A172 (cell line): ENCODE measurements at places on chromosomes 5 and 9. TPM values are rescaled to one million over a fixed set of nuclear protein-coding genes. Genes with fewer than 3 reads are reported as not detected.

The CD180 gene
- total RNA-seq: 0.03 and 0.53 TPM in 2 replicates

The QSOX2 gene
- 33.9 and 39.7 TPM in 2 replicates for total RNA-seq

The FST gene
- 14.3 and 20.4 TPM in 2 replicates for total RNA-seq

The RNF14 gene
- 123 and 139 TPM in 2 replicates for total RNA-seq

The GMCL2 gene
- total RNA-seq: not detected in 2 replicates

The SCAI gene
- total RNA-seq: 6.4 and 10.1 TPM in 2 replicates

The EMB gene
- total RNA-seq: 0.12 TPM in 1 of 2 replicates, not detected in the other

The CCNO gene
- 4.1 and 4.9 TPM in 2 replicates for total RNA-seq

DNA sequence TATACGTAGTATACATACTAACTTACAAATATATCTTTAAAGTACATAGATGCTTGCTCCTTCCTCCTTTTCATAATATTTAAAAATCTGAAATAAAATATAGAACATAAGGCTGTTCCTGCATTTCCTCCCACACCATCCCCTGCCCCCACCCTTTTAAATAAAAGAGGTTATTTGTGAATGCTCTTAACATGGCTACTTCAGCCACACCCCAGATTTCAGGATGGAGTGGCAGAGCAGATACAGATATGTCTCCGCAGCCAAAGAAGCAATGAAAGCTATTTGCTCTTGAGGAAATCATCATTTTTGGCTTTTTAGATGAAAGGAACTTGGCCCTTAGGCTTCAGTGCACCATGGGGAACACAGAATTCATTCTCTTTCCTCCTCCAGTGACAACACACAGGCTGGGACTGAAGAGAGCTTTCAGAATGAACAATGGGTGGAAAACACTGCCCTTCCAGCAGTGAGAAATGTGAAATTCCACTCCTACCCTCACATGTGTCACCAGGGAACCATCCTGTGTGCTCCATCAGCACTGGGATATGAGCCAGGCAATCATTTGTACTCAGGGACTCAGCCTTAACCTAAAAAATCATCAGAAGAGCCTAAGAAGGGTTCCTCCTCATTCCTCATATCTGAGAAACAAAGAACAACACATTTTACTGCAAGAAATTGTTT is 134.3 kb downstream of the PPP2R2B start:
- peak; percentile 49 for DNase-seq

GRCh38 chr5:5490774-5491347 is 68.4 kb downstream of the ICE1 start:
- DNase-seq: no peak

DNA sequence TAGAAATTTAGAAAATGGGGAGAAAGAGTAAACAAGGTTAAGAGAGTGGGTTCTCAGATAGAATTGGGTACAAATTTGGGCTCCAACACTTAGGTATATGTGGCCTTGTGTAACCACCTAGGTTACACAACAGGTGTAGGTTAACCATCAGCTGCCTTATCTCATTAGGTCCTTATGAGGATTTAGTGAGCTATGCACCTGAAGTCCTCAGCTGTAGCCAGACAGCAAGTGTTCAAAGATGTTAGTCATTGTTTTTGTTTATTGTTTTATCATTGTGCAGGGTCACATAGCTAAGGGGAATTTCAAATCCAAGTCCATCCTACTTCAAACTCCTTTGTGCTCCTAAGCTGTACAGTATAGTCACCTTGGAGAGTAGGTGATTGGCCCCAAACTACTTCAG is 970 bp upstream of the TRIM32 start:
- DNase-seq: no peak

DNA sequence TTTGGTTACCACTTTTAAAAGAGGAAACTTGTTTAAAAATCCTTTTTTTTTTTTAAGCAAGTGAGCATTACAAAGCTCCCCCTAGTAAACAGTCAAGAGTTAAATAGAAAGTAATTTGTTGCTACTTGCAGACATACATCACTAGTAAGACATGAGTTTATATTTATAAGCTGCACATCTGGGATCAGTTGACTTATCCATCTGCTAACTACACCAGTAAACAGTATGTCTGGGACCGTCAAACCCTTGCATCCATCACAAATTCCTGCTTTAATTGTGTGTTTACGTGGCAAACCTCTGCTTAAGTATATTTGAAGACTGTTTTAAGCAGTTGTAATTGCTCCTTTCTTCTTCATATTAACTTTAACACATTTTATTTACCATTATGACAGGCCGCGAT is 146.8 kb downstream of the EBF1 start:
- no peak for DNase-seq

DNA sequence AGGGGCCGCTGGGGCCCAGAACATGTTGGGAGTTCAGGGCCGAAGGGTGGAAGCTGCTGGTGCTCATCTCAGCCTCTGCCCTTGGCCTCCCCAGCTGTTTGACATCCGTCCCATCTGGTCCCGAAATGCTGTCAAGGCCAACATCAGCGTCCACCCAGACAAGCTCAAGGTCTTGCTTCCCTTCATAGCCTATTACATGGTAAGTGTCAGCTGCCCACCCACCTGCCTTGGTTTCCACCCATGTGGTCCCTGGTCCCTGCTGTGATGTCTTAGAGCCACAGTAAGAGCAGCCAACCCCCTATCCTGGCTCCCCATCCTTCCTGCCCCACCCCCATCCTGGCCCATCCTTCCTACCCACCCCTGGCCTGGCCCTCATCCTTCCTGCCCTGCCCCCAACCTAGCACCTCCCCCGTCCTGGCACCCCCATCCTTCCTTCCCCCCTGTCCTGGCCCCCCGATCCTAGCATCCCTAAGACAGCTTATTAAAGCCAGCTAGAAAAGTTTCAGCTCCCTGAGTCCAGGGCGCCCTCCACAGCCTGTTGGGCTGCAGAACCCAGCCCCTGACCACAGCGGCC is 9.7 kb upstream of the CEL start:
- no peak for DNase-seq

- no peak for DNase-seq
Observed at GRCh38 chr5:72608926-72609325, 101.7 kb upstream of the ZNF366 start.

DNA sequence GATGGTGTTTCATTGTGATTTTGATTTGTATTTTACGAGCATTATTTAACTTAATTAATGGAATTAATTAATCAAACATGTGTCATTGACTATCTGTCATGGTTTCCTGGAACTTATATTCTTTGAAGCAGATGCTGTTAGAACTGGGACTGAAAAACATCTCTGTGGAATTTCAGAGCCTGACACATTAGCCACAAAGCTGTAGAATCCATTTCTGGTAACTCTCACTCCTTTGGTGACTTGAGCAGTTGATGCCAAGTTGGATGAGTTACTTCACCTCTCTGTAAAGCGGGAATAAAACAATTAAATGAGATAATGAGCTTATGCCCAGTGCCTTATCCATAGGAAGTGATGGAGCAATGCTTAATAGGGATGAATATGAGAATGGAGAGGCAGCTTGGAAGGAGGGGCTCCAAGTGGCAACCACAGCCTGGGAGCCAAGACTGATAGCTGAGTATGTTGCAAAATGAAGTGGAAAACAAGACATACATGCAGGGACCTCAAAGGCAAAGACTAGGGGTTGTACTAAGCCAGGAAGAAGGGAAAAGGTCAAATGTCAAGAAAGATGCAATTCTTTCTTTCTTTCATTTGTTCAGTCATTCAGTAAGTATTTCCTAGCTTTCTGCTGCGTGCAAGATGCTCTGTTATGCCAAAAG is 23.1 kb upstream of the ADRA1B start:
- no peak for DNase-seq

- no peak for DNase-seq
Observed at GRCh38 chr9:37408933-37409710, 13.4 kb upstream of the GRHPR start.
